AG04449 (cell line): ENCODE measurements at places on chromosomes 5 and 9.

- no peak for DNase-seq
These were observed 34.8 kb downstream of the SECISBP2 start for GRCh38 chr9:89352874-89353649.

- DNase-seq, result no peak
These were observed 266.2 kb downstream of the ARHGAP26 start for GRCh38 chr5:143036146-143036927.

GRCh38 chr5:76331126-76331525, 72.0 kb upstream of the IQGAP2 start:
- no peak for DNase-seq

- DNase-seq, result no peak
These were observed 24.0 kb upstream of the KLF4 start for GRCh38 chr9:107513464-107514100.

DNA sequence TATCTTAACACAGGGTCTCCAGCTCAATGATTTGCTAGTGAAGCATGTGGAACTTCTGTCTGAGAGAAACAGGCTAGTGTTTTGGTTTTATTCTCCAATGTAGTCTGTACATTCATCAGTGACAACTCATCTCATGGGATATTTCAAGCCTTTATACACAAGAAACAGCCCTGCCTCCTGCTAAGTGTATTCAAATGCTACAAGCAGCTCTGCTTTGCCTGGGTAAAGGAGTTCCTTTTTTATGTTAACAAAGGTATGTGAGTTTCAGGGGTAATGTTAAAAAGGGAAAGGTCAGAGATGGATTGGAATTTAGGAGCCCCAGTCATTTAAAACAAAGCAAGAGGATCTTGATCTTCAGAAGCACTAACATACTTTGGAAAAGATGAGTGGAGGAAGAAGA, 498.7 kb downstream of the ISL1 start:
- DNase-seq, result no peak

- no peak for DNase-seq
These were observed 41.8 kb upstream of the GABBR2 start for GRCh38 chr9:98750364-98751060.

DNA sequence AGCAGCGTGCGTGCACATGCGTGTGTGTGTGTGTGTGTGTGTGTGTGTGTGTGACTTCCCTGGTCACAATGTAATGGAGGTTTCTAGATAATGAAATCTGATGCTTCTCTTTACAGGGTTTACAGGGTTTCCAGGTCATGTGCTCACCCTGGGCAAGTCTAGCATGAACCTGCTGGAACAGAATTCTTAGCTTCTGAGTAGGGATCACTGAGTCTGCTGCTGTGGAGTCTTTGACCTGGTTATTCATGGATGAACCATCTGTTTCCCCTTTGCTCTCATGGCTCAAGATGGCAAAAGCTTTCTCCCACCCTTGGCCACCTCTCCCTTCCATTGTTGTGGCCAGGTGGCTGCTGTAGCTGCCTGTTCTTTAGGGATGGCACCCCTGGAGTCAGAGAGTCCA, 111.6 kb upstream of the SHB start:
- no peak for DNase-seq

DNA sequence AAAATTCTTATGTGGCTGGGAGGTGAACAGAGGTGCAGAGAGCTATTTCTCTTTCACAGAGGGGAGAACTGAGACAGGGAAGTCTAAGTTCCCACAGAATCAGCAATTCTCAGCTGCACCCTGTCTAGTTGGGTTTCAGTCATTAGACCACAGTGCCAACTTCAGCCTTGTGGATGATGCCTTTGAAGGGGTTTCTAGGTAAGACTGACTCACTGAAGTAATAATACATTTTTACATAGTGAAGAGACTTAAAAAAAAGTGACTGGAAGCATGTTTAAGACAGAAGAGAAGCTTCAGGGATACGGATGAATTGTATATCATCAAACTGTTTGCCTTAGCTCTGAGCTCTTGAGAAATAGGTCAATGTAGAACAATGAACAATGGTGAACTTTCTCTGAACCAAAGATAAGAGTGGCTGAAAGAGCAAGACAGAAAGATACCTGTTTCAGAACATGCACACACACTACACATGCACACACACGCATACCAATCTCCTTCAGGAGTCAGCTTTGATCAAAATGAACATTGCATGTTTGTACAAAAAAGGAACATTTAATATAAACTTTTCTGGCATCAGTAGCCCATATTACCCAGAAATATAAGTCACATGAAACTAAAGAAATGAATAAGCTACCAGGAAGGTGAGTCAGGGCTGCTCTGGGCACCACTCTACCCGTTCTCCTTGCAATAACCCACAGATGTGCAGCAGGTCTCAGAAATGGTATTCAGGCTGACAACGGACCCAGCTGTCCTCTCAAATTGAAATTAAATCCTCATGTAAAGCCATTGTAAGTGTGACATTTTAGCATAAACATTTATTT, 12.6 kb upstream of the FYB1 start:
- DNase-seq, result no peak

- peak; percentile 10 for DNase-seq
These were observed 24.0 kb downstream of the ADAMTSL2 start for GRCh38 chr9:133558191-133559126.

DNA sequence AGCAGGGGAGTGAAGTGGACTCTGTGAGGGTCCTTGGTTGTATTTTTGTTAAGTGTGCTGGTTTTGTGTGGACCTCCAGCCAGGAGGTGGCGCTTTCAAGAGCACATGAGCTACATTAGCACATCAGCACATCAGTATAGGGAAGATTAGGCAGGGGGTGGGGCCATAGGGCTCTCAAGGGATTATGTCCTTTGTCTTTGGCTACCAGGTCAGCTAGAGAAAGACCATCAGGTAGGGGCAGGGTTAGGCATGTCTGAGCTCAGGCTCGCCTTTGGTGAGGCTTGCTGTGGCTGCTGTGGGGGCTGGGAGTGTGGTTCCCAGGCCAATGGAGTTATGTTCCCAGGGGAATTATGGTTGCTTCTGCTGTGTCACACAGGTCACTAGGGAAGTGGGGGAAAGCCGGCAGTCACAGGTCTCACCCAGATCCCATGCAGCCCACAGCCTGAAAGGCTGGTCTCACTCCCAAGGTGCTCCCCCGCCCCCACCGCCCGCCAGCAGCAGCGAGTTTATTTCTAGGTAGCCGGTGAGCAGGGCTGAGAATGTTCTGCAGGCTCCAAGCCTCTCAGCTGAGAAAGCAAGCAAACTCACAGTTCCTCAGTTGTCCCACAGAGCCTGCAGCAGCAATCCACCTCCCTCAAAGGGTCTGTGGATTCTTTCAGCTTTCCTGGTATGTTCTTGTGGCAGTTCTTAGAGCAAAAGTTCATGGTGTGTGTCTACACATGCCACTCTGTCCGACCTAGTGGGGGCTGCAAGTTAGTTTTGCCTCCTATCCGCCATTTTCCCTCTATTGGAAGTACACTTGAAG, 13.7 kb downstream of the OR1J1 start:
- no peak for DNase-seq

- DNase-seq, result no peak
These were observed 90.3 kb upstream of the NREP start for GRCh38 chr5:111847052-111847925.

DNA sequence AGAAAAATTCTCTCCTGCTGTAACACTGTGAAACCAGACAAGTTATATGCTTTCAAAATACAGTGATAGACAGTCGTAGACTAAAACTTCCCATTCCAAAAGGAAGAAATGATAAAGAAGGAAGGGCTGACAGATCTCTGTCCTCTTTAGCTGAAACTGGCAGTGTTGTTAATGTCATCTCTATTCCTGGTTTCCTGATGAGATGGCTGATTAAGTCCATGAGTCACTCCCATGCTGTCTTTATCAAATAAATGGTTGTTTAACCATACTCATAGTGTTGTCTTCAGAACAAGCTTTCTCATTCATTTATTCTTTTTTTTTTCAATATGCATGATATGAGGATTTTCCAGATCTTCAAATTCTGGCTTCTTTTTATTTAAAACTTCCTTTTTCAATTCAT, 952.2 kb upstream of the WWC1 start:
- DNase-seq, result no peak

GRCh38 chr9:6243746-6244145, 28.1 kb downstream of the IL33 start:
- DNase-seq, result no peak

DNA sequence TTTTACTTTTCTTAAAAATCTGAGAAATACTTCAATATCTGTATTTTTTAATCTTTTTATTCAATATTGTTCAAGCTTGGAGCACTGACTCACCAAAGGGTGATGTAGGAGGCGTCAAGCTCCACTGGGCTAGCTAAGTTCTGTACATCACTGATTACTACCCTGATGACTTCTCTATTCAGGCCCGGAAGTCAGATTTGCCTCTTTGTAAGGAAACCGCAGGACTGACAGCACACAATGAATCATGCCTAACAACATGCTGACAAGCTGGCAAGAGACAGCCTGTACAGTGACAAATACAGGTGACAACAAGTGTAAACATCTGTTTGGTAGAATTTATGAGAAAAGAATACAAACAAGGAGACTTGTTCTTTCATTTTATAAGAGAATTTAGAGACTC, 627.9 kb upstream of the RORB start:
- no peak for DNase-seq

- no peak for DNase-seq
These were observed 143.8 kb downstream of the FBXL7 start for GRCh38 chr5:15643731-15644130.

GRCh38 chr5:93748875-93749397, 7.5 kb upstream of the POU5F2 start:
- DNase-seq, result no peak
